ENCODE measurements at places on chromosomes 7 and 10. TPM values are rescaled to one million over a fixed set of nuclear protein-coding genes. Genes with fewer than 3 reads are reported as not detected.

DNA sequence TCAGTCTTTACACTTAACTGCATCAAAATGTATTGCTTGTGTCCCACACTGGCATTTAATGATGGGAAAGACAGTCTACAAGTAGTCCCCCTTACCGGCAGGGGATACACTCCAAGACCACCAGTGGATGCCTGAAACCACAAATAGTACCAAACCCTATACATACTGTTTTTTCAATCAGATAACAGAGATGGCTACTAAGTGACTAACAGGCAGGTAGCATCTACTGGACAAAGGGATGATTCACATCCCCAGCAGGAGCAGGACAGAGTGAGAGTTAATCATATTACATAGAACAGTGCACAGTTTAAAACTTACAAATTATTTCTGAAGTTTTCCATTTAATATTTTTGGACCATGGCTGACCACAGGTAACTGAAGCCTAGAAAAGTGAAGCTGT is 13.2 kb downstream of the TMEM243 start:
- peak; percentile 31 for ATAC-seq

DNA sequence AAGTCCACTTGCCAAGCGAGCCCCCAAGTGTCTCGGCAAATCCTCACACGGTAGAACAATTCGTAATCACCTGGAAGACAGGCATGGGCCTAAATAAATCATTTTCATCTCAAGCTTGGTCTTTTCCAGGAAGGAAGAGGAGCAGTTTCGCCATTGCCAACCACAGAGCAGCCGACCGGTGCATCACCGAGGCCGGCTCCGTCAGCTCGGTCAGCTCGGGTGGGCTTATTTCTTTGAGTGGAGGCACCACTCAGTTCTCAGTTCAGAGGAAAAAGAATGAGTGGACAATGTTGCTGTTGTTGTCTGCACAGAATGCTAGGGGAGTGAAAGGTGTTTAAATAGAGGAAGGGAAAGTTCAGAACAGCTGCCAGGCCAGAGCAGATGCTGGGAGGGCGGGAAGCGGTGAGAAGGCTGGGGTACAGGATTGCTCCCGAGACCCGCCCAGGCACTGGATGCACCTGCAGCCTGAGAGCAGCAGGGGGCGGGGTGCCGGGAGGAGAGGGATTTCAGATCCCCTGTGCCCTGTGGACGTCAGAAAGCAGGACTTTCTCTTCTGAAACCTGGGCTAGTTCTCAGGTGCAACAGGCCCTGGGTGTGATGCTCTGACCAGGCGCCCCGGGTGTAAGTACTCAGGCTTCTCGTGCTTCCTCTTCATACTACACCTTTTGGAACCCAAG is 17.7 kb upstream of the IGFBP3 start:
- ATAC-seq: no peak

DNA sequence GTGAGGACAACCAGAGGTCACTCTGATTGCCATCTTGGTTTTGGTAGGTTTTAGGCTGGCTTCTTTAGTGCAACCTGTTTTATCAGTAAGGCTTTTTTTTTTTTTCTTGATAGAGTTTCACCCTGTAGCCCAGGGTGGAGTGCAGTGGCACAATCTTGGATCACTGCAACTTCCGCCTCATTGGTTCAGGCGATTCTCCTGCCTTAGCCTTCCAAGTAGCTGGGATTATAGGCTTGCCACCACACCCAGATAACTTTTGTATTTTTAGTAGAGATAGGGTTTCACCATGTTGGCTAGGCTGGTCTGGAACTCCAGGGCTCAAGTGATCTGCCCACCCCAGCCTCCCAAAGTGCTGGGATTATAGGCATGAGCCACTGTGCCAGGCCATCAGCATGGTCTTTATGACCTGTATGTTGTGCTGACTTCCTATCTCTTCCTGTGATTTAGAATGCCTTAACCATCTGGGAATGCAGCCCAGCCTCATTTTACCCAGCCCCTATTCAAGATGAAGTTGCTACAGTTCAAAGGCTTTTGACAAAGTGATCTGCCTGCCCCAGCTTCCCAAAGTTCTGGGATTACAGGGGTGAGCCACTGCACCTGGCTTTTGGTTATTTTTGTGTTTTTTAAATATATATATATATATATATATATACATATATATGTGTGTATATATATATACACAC is 7.0 kb upstream of the ZNF425 start:
- no peak for ATAC-seq

Gene PTN
- total RNA-seq: 0.37 TPM

Gene CCDC172
- not detected for total RNA-seq

DNA sequence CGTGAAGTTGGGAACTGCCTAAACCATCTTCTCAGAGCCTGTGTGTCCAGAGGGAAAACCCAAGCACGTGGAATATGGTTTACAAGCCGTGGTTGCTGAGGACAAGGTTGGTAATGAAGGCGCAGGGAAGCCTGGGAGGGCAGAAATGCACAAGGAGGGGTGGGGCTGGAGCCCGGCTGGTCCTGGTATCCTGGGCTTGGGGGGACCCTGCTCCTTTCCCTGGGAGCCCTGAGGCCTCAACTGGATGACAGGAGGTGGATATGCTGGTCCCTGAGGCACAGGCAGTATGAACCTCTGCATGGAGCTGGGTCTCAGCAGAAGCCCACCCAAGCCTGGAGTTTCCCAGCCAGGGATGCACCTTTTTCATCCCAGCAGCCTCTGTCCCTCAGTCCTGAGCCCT is 80.3 kb upstream of the RET start:
- no peak for ATAC-seq

Gene MGMT
- total RNA-seq: 18.7 TPM
